ENCODE measurements at places on chromosomes 3 and 15.

- DNase-seq = no peak
These were observed 7.9 kb upstream of the OR4F6 start for GRCh38 chr15:101795455-101795854.

GRCh38 chr3:128735287-128735686 is 9.3 kb downstream of the RAB7A start:
- DNase-seq = no peak

- no peak for DNase-seq
These were observed 48.2 kb downstream of the WWTR1 start for GRCh38 chr3:149609595-149609994.

DNA sequence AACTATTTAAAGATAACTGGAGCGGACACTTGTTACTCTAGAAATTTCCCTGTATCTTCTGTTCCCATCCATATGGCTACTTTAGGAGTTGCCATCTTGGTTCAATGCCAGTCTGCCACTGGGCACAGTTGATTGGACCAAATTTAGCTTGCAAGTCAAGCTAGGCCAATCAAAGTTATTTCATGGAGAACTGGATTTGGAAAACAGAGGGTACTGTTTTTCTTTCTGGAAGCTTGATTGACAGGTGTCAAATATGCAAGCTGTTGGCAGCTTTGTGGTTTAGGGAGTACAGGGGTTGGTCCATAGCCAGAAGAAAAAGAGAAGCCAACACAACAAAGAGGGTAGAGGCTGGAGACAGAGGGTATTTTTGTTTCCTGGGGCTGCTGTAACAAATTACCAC is 33.4 kb upstream of the KLHL25 start:
- DNase-seq = no peak

- DNase-seq = no peak
These were observed 5.6 kb upstream of the RHOV start for GRCh38 chr15:40879609-40880008.
